MG63 (cell line): ENCODE measurements at places on chromosomes 7 and 10. TPM values are rescaled to one million over a fixed set of nuclear protein-coding genes. Genes with fewer than 3 reads are reported as not detected.

DNA sequence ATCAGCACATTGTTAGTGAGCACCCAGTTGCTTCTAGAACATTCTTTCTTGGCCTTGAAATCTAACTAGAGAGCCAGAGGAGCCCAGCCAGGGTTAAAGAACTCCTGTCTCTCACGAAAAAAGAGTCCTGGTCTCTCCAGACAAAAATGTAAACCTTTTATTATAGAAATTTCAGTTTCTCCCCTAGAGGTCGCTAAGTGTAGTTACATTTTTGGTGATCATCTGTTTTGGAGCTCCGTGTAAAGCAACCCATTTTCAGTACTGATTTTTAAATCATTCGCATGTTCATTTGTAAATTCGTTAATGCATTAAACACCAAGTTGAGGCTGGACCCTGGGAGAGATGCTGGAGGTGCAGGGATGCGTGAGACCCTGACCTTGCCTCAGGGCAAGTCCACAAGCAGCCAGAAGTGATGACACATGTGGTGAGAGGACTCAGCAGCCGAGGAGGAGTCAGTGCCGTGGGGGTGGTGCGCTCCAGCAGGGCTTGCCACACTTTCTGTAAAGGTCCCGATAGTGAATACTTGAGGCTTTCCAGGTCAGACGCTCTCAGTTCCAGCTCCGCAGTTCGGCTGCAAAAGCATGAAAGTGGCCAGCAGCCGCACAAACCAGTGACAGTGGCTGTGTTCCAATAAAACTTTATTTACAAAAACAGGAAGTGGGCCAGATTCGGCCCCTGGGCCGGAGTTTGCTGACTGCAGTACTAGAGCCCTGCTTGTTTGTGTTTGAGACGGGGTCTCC lies 578.6 kb upstream of the FOXK1 start:
- DNase-seq: peak; percentile 78

DNA sequence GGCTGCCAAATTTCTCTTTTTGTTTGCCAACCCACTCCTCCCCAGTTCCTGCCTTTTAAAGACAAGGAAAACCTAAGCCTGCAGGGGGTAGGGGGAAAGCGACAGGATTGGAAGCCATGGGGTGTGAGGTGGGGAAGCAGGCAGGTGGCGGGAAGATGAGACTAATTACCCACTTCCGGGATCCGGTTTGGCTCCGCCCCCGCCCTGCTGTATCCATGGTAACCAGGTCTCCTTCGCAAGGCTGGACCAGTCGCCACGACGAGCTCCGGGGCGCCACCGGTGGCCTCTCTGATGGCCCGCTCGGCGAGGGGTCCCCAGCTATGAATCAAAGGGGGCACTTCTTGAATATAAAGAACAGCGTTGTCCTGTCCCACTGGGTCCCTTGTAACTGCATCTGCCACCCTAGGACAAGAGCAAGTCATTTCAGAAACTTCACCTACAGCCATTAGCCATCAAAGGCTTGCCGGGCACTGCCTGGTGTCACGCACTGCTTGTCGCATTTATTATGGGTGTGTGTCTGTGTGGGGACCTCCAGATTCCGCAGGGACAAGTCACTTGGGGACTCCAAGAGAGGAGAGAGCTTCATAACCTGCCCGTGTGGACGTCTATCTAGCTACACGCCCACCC lies 55.4 kb upstream of the LMTK2 start:
- no peak for DNase-seq

GRCh38 chr10:22317076-22317370 lies 835 bp downstream of the COMMD3 start:
- DNase-seq: no peak

DNA sequence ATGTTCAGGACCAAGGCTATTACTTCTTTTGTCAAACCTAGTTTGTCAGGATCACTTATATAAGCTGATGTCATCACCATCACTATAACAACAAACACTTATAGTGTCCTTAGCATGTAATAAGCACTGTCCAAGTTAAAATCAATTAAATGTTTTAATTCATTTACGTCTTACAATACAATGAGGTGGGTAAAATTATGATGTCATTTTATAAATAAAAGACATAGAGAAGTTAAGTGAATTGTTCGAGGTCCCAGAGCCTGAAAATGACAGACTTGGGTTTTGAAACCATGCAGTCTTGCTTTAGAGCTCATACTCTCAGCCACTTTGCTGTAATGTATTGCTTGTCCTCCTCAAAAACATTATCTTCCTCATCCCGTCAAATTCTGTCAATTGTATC lies 48.3 kb downstream of the SLC13A1 start:
- no peak for DNase-seq

The ACTL6B gene
- total RNA-seq: not detected in 2 replicates

The ZNF365 gene
- total RNA-seq: 0.89 and 1.5 TPM in 2 replicates

The DEPP1 gene
- total RNA-seq: 0.44 and 3.5 TPM in 2 replicates

GRCh38 chr10:103645141-103646054 lies 151.9 kb downstream of the NEURL1 start:
- peak; percentile 99 for DNase-seq

DNA sequence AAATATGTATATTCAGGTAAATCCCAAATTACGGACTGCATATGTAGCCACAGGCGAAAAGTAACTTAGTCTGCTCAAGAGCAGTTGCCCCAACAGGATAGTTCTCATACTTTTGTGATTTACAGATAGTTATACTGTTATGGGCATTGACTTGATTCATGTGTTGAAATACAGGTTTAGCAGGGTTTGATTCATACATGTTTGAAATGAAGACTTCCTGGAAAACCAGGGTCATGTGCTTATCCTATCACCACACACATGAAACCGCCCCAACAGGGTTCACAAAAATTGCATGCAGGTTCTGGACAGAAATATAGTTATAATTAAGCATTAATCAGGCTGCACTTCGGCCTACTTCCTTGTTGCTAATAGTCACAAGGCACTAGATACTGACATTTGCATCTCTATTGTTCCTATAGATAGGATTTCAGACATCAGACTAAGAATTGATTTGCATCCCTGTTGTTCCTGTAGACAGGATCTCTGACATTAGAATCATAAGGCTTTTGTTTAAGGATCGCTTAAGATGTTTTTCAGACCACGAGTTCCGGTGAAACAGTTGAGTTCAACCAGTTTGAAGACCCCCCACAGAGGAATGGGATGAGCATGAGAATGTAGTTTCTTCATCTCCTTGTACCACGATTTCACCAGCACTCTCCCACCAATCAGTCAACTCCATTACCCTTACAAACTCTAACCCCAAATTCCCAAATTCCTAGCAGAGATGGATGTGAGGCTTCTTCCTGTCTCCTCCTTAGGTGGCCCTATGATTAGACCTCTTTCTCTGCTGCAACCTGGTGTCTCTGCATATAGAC lies 2.0 kb upstream of the ZNF398 start:
- no peak for DNase-seq

- DNase-seq: no peak
Measured at GRCh38 chr10:45063591-45064231, 63.0 kb downstream of the ZNF22 start.
